Activated naive CD8-positive, alpha-beta T cell treated with anti-CD3 and anti-CD28 coated beads for 36 hours (primary cell): ENCODE measurements at places on chromosomes 7 and 10. TPM values are rescaled to one million over a fixed set of nuclear protein-coding genes. Genes with fewer than 3 reads are reported as not detected.

DNA sequence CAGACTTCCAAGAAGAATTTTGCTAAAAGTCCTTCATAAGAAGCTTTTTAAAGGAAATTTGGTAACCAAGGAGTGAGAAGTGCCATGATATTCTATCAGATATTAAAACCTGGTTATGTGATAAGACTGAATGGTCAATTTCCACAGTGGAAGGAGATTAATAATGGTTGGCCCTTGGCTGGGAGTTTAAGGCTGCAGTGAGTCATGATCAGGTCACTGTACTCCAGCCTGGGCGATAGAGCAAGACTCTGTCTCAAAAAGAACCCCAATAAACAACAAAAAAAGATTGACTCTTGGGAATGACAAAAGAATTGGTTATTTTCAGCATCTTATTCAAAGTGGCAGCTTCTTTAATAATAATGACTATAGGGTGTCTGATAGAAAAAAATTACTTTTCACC, 37.2 kb downstream of the EXOC4 start:
- no peak overlapping the region for H3K4me3 ChIP-seq
- no peaks in the 10 kb centered on the region for H3K27me3 ChIP-seq
- H3K36me3 ChIP-seq = peaks cover 45% of the 10 kb centered on the region
- H3K27ac ChIP-seq = no peak overlapping the region
- DNase-seq = no peak

DNA sequence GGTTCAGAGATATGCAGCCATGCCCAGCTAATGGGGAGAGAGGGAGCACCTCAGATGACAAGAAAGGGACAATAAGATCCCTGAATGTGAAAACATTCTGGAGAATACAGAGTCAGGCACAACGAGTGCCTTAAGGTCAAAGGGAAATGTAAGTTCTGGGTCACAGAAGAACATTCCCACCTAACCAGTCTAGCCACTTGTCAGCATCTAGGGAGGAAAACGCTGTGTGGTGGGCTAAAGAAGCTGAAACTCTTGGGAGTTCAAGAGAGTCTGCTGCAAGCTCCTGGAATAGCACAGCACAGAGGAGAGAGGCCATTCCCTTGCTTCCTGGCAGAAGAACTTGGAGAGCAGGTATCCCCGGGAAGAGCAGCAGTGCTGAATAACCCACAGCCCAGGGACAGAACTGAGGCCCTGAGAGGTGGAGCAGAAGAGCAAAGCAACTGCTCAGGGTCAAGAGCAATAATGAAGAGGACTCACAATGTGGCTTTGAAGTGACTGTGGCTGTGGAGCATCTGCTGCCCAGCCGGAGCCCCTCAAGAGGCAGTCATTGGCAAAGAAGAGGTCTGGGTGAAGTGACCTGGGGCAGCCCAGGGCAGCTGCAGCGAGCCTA, 182.3 kb downstream of the NPSR1 start:
- peaks cover 12% of the 10 kb centered on the region for H3K27me3 ChIP-seq
- no peak overlapping the region for H3K27ac ChIP-seq
- no peak for DNase-seq
- H3K36me3 ChIP-seq = no peaks in the 10 kb centered on the region
- no peak overlapping the region for H3K4me3 ChIP-seq

- no peak for DNase-seq
- H3K4me1 ChIP-seq = peaks cover 32% of the 10 kb centered on the region
- no peak overlapping the region for H3K27ac ChIP-seq
- no peaks in the 10 kb centered on the region for H3K36me3 ChIP-seq
- no peak overlapping the region for H3K4me3 ChIP-seq
Measured at GRCh38 chr7:55436457-55436856, 71.3 kb downstream of the LANCL2 start.

DNA sequence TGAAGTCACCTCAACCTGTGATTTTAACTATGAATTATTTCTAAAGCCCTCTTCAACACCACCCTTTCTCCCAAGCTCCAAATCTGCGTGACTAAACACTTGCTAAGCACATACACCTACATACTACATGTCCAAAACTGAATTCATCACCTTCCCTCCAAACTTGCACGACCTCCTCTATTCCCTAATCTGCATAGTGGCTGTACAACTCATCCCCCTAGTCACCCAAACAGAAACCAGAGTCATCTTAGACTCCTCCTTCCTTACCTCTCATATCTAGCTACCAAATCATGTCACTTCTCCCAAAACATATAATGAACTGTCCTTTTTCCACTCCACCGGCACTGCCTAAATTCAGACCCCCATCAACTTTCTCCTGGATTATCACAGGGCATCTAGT, 16.2 kb downstream of the ARHGAP21 start:
- H3K27ac ChIP-seq = no peak overlapping the region
- no peaks in the 10 kb centered on the region for H3K27me3 ChIP-seq
- H3K4me1 ChIP-seq = no peaks in the 10 kb centered on the region
- no peak for DNase-seq
- no peak overlapping the region for H3K4me3 ChIP-seq

GRCh38 chr10:96400465-96400864, 41.7 kb upstream of the OPALIN start:
- H3K4me1 ChIP-seq = peaks cover 4% of the 10 kb centered on the region
- no peak for DNase-seq
- no peaks in the 10 kb centered on the region for H3K36me3 ChIP-seq

GRCh38 chr10:122505885-122506645, 44.7 kb downstream of the HTRA1 start:
- H3K27ac ChIP-seq = no peak overlapping the region
- no peaks in the 10 kb centered on the region for H3K36me3 ChIP-seq
- no peak for DNase-seq
- no peak overlapping the region for H3K4me3 ChIP-seq

GRCh38 chr7:47833211-47833610, 115.1 kb downstream of the PKD1L1 start:
- H3K27me3 ChIP-seq = no peaks in the 10 kb centered on the region
- no peak for DNase-seq
- no peak overlapping the region for H3K27ac ChIP-seq
- no peaks in the 10 kb centered on the region for H3K36me3 ChIP-seq
- no peaks in the 10 kb centered on the region for H3K4me1 ChIP-seq

GRCh38 chr10:112607506-112607905, 160.5 kb downstream of the VTI1A start:
- H3K36me3 ChIP-seq = peaks cover 23% of the 10 kb centered on the region
- H3K4me1 ChIP-seq = peaks cover 2% of the 10 kb centered on the region
- no peak overlapping the region for H3K27ac ChIP-seq
- H3K27me3 ChIP-seq = no peaks in the 10 kb centered on the region
- no peak overlapping the region for H3K4me3 ChIP-seq

GRCh38 chr7:101722247-101722646, 93.2 kb upstream of the MYL10 start:
- no peak overlapping the region for H3K4me3 ChIP-seq
- no peaks in the 10 kb centered on the region for H3K36me3 ChIP-seq
- H3K27me3 ChIP-seq = no peaks in the 10 kb centered on the region
- no peak overlapping the region for H3K27ac ChIP-seq
- no peaks in the 10 kb centered on the region for H3K4me1 ChIP-seq

- H3K4me1 ChIP-seq = peaks cover 12% of the 10 kb centered on the region
- H3K27ac ChIP-seq = no peak overlapping the region
- DNase-seq = no peak
- H3K4me3 ChIP-seq = no peak overlapping the region
- no peaks in the 10 kb centered on the region for H3K27me3 ChIP-seq
- no peaks in the 10 kb centered on the region for H3K36me3 ChIP-seq
Measured at GRCh38 chr10:71666639-71667386, 52.8 kb downstream of the C10orf105 start.

GRCh38 chr7:135995748-135996147, 18.6 kb upstream of the MTPN start:
- H3K36me3 ChIP-seq = no peaks in the 10 kb centered on the region
- no peak for DNase-seq
- H3K4me3 ChIP-seq = no peak overlapping the region
- no peak overlapping the region for H3K27ac ChIP-seq
- peaks cover 7% of the 10 kb centered on the region for H3K4me1 ChIP-seq
- peaks cover 4% of the 10 kb centered on the region for H3K27me3 ChIP-seq

GRCh38 chr7:18993933-18994668, 123.3 kb downstream of the TWIST1 start:
- no peak overlapping the region for H3K27ac ChIP-seq
- no peaks in the 10 kb centered on the region for H3K36me3 ChIP-seq
- no peak for DNase-seq
- H3K4me3 ChIP-seq = no peak overlapping the region
- H3K4me1 ChIP-seq = no peaks in the 10 kb centered on the region

GRCh38 chr10:25017154-25017590, 760 bp downstream of the THNSL1 start:
- H3K4me3 ChIP-seq = peak overlapping the region; percentile 96
- peaks cover 24% of the 10 kb centered on the region for H3K4me1 ChIP-seq
- peaks cover 8% of the 10 kb centered on the region for H3K36me3 ChIP-seq
- H3K27ac ChIP-seq = peak overlapping the region; percentile 99
- no peaks in the 10 kb centered on the region for H3K27me3 ChIP-seq

GRCh38 chr7:74037609-74038008, 9.6 kb downstream of the ELN start:
- peaks cover 5% of the 10 kb centered on the region for H3K27me3 ChIP-seq
- no peaks in the 10 kb centered on the region for H3K4me1 ChIP-seq
- no peaks in the 10 kb centered on the region for H3K36me3 ChIP-seq
- no peak overlapping the region for H3K27ac ChIP-seq
- DNase-seq = no peak
- no peak overlapping the region for H3K4me3 ChIP-seq

GRCh38 chr10:95472304-95473088, 88.7 kb downstream of the SORBS1 start:
- H3K4me3 ChIP-seq = no peak overlapping the region
- no peak overlapping the region for H3K27ac ChIP-seq
- no peaks in the 10 kb centered on the region for H3K27me3 ChIP-seq

DNA sequence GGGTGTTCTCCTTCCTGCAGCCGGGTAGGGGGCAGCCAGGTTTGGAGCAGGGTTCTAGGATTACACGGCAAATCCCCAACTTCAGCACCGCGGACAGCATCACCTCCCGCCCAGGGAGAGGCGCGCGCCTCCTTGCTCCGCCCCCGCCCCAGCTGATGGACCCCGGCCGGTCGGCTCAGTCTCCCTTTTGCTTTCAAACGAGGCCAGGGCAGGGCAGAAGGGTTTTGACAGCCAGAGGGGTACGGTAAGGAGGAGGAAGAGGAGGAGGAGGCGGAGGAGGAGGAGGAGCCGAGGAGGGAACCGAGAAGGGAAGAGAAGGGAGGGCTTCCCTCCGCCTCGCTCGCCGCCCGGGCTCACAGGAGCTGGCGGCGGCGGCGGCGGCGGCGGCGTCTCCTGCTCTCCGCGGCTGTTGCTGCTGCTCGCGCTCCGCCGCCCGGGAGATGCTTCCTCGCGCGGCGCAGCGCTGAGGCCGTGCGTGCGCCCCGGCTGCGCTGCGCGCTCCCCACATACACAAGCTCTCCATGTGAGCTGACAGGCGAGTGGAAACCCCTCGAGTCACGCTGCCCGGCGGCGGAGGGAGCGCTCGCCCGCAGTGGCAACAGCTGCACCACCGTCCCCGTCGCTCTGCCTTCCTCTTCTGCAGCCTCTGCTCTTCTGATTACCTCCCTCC, 615 bp upstream of the CNTNAP2 start:
- DNase-seq = peak; percentile 37
- peaks cover 35% of the 10 kb centered on the region for H3K27me3 ChIP-seq
- no peaks in the 10 kb centered on the region for H3K36me3 ChIP-seq
- H3K4me1 ChIP-seq = peaks cover 6% of the 10 kb centered on the region
- H3K27ac ChIP-seq = no peak overlapping the region
- H3K4me3 ChIP-seq = peak overlapping the region; percentile 73

DNA sequence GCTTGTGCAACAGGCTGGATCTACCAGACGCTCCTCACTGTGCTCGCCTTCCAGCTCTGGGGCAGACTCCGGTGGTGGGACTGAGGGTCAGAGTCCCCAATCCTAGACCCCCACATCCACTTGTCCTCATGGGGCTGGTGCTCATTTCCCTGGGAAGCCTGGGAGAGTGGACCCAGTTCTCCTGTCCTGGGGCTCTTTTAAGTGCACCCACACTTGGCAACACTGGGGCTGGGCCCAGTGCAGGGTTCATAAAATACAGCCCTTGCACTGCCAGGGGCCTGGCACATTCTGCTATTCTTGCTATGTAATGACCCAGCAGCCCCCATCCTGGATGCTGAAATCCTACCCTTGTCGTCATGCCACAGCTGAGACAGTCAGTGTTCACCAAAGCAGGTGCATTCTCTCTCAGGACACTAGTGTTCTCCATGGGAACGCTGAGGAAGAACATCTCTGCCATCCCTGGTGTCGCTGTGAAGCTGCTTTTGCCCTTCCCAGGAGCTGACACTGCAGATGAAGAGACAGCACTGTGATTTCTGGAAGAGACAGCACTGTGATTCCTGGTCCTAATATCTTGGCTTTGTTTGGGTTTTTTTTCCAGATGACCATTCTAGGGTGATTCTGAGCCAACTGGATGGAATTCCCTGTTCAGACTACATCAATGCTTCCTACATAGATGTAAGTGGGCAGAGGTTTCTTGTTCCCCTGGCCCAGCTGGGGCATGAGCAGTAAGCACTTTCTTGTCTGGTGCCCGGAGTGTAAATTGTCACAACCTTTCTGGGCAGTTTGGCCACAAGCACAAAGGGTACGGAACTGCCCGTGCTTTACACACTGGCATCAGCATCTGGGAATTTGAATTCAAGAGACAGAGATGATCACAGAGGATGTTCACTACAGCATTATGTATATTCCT, 65.6 kb downstream of the MKI67 start:
- DNase-seq = no peak
- H3K27ac ChIP-seq = peak overlapping the region; percentile 43
- no peak overlapping the region for H3K4me3 ChIP-seq
- peaks cover 62% of the 10 kb centered on the region for H3K4me1 ChIP-seq

Gene ARMS2
- total RNA-seq = not detected

Gene TRIL
- total RNA-seq = not detected

Gene MDH2
- 310 TPM for total RNA-seq
